Mononuclear cell (primary cell): ENCODE measurements at places on chromosomes 4 and X. TPM values are rescaled to one million over a fixed set of nuclear protein-coding genes. Genes with fewer than 3 reads are reported as not detected.

Gene PNCK
- 0.52 TPM for total RNA-seq

Gene NSUN7
- 0.73 TPM for total RNA-seq

Gene PNMA6F
- total RNA-seq: not detected

Gene USP51
- 3.3 TPM for total RNA-seq

Gene STS
- 3.3 TPM for total RNA-seq

Gene CWH43
- total RNA-seq: not detected

Gene SRPK3
- under 0.01 TPM for total RNA-seq

Gene GPRIN3
- 51.6 TPM for total RNA-seq

Gene VEGFC
- 0.42 TPM for total RNA-seq

Gene CYSLTR1
- 15.8 TPM for total RNA-seq

Gene HSFX4
- total RNA-seq: not detected

Gene UCP1
- not detected for total RNA-seq

Gene SLC10A6
- total RNA-seq: not detected

Gene IRS4
- not detected for total RNA-seq

Gene SPACA5
- not detected for total RNA-seq

Gene FRAS1
- under 0.01 TPM for total RNA-seq

Gene PITX2
- not detected for total RNA-seq

Gene EVC2
- 0.73 TPM for total RNA-seq

Gene MED14
- total RNA-seq: 64.5 TPM

Gene FGD1
- not detected for total RNA-seq

Gene SYTL4
- total RNA-seq: 2.2 TPM

Gene GLOD5
- total RNA-seq: not detected

Gene XG
- total RNA-seq: 0.10 TPM

Gene UGT8
- 3.3 TPM for total RNA-seq

Gene IL13RA2
- not detected for total RNA-seq

Gene TAF1
- total RNA-seq: 61.8 TPM

Gene GPR173
- under 0.01 TPM for total RNA-seq

Gene ADAM29
- not detected for total RNA-seq

Gene PAK3
- total RNA-seq: 0.10 TPM

Gene PCDH10
- total RNA-seq: under 0.01 TPM

Gene DCAF12L2
- total RNA-seq: not detected

Gene ALAS2
- 2.4 TPM for total RNA-seq

Gene CPLX1
- total RNA-seq: 0.10 TPM

Gene MFAP3L
- total RNA-seq: 23.0 TPM

Gene PDGFRA
- 0.94 TPM for total RNA-seq

Gene YY2
- 1.5 TPM for total RNA-seq

Gene GABRQ
- total RNA-seq: under 0.01 TPM

Gene ENOX2
- 6.1 TPM for total RNA-seq

Gene ADH1B
- not detected for total RNA-seq

Gene AGTR2
- not detected for total RNA-seq

Gene NUP54
- total RNA-seq: 82.9 TPM

Gene GIMD1
- total RNA-seq: not detected

Gene SOWAHB
- total RNA-seq: not detected

Gene ASMT
- total RNA-seq: 0.73 TPM

Gene NCAPG
- total RNA-seq: 0.42 TPM

Gene ERCC6L
- 1.6 TPM for total RNA-seq

Gene MAD2L1
- 5.5 TPM for total RNA-seq

Gene UGT2B17
- 0.94 TPM for total RNA-seq

Gene VCX3B
- not detected for total RNA-seq

Gene MSN
- 469 TPM for total RNA-seq

Gene DCLK2
- 0.31 TPM for total RNA-seq

Gene CLCN4
- total RNA-seq: 0.84 TPM

Gene FLNA
- 933 TPM for total RNA-seq

Gene FAM133A
- not detected for total RNA-seq

Gene UGT2B10
- total RNA-seq: not detected

Gene SCML2
- 0.63 TPM for total RNA-seq
